HS-5 (cell line): ENCODE measurements at places on chromosomes 6 and 20.

DNA sequence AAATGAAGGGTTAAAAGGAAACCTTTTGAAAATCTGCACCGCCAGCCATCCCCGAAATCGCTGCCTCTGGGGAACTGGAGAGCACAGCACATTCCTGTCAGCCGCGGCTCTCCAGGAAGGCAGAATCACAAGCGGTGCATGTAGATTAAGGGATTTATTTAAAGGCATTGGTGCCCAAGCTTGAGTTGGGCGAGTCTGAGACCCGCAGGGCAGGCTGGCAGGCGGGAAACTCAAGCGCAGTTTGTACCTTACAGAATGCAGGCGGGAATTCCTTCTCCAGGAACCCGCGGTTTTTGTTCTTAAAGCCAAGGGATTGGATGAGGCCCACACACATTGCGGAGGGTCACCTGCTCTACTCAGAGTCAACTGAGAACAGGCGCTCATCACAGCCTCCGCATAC, 10.8 kb downstream of the GPR31 start:
- no peak for DNase-seq

DNA sequence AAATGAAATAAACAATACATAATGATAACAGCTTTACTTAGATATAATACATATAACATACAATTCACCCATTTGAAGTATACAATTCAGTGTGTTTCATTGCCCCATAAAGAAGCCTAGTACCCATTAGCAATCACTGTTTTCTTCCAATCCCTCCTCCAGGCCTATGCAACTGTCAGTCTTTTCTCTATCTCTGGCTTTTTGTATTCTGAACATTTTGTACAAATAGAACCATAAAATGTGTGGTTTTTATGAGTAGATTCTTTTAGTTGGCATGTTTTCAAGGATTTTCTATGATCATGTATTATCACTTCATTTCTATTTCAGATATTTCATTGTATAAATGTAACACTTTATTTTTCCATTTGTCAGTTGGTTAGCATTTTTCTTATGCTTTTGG, 54.6 kb upstream of the MYO6 start:
- no peak for DNase-seq

DNA sequence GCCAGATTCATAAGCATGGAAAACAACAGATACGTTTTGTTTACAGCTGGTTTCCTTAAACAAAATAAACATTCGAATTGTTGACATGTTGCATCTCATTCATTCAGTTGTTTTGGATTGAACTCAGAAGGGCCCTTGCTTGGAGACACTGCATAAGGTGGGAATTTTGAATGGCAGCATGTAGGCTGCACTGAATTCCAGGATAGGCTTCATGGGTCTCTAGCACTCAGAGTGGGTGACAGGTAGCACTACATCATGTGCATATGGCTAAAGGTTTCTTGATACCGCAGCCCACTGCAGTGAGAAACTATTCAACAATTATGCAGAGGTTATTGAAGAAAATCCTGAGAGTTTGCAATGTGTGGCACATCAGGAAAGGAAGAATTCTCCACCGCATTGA, 1.6 kb downstream of the BEND6 start:
- no peak for DNase-seq

DNA sequence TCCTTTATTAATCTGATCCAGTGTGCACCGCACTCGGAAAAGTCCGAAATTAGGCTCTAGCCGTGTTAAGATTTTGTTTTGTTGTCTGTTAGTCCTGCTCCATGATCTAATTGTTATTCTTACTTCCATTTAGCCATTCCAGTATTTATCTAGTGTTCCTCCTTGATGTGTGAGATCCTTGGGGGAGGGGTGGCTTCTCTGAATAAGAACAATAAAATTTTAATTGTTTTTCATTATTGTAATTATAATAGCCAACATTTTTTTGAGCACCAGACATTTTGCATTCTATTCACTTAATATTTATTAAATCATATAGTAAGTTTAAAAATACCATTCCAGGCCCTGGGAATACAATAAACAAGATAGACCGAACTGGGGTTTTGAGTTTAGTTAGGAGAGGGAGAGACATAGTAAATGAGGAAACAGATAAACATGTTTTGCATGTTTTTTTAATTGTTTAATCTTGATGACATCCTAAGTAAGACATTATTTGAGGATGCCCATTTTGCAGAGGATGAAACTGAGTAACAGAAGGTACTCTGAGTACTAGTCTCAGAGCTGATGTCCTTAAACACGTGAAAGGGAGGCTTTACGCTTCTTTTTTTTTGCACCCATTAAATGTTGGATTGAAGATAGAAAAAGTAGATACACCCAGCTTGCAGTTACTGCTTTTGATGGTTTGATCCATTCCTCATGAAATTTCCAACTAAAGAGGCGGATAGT, 1.2 kb downstream of the CBFA2T2 start:
- DNase-seq = no peak

DNA sequence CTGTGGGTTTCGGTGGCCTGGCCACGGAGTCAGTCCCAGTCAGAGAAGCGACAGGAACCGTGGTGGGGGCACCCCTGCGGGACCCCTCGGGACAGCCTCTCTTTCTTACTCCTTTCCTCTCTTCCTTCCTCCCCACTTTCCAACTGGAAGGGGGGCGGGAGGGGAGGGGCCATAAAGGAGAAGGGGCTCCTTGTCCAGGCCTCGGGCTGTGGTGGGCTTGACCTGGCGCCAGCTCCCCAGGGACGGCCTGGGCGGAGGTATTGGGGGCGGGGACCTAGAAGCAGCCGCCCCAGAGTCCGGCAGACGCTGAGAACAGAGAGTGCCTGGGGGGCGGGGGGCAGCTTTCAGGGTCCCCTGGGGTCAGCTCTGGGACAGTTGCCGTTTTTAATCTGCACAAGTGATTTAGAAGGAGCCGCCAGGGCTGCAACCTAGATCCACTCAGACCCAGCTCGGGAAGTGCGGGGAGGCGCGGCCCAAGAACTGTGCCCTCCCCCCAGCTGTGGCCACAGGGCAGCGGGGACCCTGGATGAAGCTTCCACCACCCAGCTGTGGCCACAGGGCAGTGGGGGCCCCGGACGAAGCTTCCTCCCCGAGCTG, 6.4 kb upstream of the ABHD16B start:
- DNase-seq = no peak

- DNase-seq = no peak
Measured at GRCh38 chr20:18904624-18905023, 91.0 kb downstream of the SCP2D1 start.

DNA sequence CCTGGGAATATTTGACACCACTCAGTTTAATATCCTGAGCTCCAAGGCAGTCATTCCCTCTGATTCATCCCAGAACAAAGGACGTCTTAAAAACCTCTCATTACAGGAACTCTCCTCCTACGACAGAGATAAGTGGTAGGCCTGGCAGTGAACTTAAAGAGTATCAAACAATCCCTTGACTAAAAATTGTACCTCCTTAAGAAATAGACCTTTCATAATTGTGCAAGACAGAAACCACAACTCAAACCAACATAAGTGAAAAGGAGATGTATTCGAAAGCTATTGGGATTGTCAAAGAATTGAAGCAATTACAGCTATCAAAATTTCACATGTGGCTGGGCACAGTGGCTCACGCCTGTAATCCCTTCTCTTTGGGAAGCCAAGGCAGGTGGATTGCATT, 19.1 kb upstream of the BNIP5 start:
- DNase-seq = no peak

GRCh38 chr20:56244259-56244658, 4.3 kb upstream of the MC3R start:
- DNase-seq = no peak

- DNase-seq = no peak
Measured at GRCh38 chr6:18147160-18147559, 7.7 kb downstream of the TPMT start.

GRCh38 chr6:88730611-88731011, 232.8 kb downstream of the RNGTT start:
- no peak for DNase-seq

GRCh38 chr6:11527274-11527870, 10.2 kb upstream of the TMEM170B start:
- DNase-seq = no peak

DNA sequence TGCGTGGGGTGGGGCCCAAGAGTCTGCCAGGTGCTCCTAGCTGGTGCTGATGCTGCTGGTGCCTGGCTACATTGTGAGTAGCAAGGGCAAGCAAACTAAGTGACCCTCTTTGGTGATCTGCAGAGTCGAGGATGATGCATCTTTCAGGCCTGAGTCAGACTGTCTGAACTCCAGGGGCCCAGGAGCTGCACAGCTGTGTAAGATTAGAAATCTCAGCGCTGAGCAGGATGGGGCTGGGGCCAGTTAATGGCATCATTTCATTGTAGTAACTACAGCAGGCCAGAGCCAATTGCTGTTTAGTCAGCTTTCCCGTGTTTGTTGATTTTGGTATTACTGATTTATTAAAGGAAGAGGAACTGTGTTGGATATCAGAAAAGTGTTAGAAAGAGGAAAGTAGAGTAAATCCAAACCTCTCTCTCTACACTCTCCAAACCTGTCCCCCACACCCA, 365.2 kb downstream of the PAX1 start:
- DNase-seq = no peak

- no peak for DNase-seq
Measured at GRCh38 chr20:25685276-25686080, 11.2 kb downstream of the ZNF337 start.

- DNase-seq = peak; percentile 80
Measured at GRCh38 chr20:17682103-17682888, at the start of gene RRBP1. RRBP1 (minus strand) TSS chr20:17682242; CDS start chr20:17660507, 21,735 bp downstream.
